T-helper 1 cell (primary cell): ENCODE measurements at places on chromosomes 3 and 15.
A peak's percentile ranks its signal among the peaks of the same experiment; 100 is the strongest.

DNA sequence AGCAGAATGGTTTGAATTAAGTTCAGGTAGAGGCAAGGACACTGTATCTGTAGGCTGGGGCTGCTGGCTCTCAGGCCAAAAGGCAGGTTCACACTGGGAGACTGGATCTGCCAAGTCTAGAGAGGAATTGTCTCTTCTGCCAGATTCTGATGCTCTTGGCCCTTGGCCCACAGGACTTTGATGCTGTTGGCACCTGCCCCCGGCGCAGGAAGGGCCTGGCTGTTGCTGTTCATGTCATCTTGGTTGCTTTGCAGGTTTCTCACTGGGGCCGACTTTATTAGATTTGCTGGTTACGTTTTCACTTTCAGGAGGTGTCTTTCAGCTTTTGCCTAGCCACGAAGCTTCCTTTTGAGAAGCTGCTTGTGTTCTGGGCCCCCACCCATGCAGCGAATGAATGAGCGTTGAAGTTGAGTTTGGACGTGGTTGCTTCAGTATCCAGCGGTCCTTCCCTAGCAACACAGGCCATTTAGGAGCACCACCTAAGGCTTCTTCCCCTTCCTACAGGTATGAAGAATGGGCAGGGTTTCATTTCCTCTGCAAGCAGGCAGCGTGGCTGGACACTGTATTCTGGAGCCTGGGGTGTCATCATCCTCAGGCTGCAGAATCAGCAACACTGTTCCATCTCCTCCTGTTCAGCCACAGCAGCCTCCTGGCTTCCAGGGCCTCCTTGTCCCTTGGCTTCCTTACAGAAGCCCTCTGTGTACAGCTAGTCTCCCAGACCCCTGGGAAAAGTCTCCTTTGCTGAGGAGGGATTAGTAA lies 65.6 kb upstream of the PRR23C start:
- no peak for DNase-seq

- DNase-seq, result no peak
Measured at GRCh38 chr3:35215525-35216500, 423.5 kb upstream of the ARPP21 start.

- DNase-seq, result no peak
Measured at GRCh38 chr15:82699726-82700125, 9.9 kb downstream of the AP3B2 start.

GRCh38 chr3:138497851-138498250 lies 63.4 kb downstream of the ESYT3 start:
- DNase-seq, result no peak

- DNase-seq, result no peak
Measured at GRCh38 chr3:40780291-40780924, 255.6 kb downstream of the ZNF621 start.

GRCh38 chr15:36958606-36959005 lies 141.7 kb downstream of the MEIS2 start:
- no peak for DNase-seq

- no peak for DNase-seq
Measured at GRCh38 chr15:52804526-52805081, 14.5 kb upstream of the ONECUT1 start.

- DNase-seq, result no peak
Measured at GRCh38 chr3:105691053-105691452, 177.8 kb downstream of the CBLB start.

DNA sequence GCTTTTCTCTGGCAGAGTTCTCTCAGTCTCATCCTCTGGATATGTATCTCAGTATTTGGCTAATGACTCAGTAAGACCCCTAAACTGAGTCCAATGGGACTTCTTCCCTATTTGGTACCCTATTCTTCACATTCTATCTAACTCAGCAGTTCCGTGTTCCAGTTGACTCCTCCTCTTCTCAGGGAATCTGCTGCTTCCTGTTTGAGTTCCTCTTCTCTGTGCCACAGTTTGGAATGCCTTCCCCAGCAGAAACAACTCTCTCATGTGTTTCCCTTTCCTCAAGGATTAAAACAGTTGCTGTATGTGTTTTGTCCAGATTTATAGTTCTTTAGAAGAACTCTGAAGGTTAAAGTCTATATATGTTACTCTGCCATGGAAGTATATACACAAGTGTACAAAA lies 344.0 kb upstream of the RARB start:
- DNase-seq, result no peak

- DNase-seq, result no peak
Measured at GRCh38 chr3:160141485-160142185, 83.6 kb upstream of the C3orf80 start.

- DNase-seq, result no peak
Measured at GRCh38 chr15:68654786-68655560, 76.2 kb downstream of the CORO2B start.

- no peak for DNase-seq
Measured at GRCh38 chr3:138118612-138119422, 3.4 kb upstream of the DZIP1L start.

- DNase-seq, result no peak
Measured at GRCh38 chr3:89964347-89964746, 856.9 kb downstream of the EPHA3 start.

- DNase-seq, result no peak
Measured at GRCh38 chr15:28019594-28020309, 79.4 kb downstream of the OCA2 start.

DNA sequence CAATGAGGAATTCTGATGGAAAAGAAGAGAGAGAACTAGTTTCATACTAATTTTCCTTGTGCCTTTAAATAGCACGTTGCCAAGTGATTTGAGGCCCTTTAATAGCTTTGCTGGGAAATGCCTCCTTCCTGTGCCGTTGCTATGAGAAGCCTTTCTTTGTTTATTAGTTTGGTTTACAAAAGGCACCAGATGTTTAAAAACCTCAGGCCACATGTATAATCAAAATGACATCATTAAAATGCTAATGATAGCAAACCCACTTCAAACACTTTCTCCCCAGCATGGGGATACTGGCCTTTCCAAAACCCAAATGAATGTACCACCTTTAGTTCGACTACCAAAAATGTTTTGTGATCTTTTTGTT lies 50.0 kb upstream of the TBC1D23 start:
- DNase-seq, result peak; percentile 1

DNA sequence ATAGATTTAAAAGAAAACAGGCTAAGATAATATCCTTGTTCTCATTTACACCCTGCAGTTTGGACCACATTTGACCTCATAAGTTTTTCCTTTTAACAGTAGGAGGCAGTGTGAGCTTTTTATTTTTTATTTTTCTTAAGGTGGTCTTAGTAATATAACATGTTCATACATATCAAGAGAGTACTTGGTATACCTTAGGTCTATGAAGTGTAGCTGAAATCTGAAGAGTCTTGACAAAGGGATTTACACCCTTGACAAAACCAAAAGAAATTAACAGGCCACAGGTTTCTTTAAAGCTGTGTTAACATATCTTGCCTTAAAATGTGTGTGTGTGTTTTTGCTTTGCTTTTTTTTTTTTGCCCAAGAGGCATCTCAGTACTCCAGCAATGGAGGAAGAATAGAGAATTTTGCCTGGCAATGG lies 3.2 kb downstream of the RAP2B start:
- DNase-seq, result no peak

GRCh38 chr3:124565013-124565412 lies 165.2 kb upstream of the UMPS start:
- DNase-seq, result peak; percentile 27

- peak; percentile 19 for DNase-seq
Measured at GRCh38 chr3:149936812-149937230, 33.9 kb downstream of the PFN2 start.

GRCh38 chr3:126540951-126541627 lies 17.1 kb downstream of the CHST13 start:
- no peak for DNase-seq

- DNase-seq, result no peak
Measured at GRCh38 chr3:160140756-160141155, 84.5 kb upstream of the C3orf80 start.

DNA sequence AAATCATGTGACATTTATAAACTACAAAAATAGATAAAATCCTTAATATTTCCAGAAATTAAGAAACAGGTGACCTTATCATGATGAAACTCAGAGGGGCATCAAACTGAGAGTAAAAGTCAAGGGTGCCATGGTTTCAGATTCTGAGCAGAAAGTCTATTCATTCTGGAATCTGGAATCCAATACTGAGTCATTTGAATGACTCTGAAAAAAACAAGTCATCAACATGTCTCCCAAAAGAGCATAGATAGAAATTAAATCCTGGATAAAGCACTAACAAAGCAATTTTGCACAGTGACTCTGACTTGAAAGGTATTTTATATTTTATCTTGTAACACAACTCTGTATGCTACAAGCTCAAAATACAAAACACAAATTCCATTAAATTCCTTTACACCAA lies 23.4 kb downstream of the STAC start:
- DNase-seq, result no peak

DNA sequence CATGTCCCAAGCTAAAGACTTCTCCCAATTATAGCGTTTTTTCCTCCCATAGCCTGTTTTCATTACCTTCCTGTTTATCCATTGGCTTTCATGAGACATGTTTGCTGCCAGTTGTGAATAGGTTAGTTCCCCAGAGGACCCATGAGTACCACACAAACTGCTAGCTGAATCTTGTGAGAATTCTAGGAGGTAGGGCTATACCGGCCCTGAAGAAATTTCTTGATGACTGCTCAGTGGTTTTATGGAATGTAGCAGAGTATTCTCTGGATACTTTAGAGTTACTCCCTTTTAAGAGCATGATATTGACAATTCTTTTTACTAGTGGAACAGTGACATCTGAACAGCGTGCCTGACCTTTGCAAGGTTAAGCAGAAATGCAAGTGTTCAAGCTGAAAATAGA lies 210.4 kb downstream of the MCTP2 start:
- DNase-seq, result no peak

DNA sequence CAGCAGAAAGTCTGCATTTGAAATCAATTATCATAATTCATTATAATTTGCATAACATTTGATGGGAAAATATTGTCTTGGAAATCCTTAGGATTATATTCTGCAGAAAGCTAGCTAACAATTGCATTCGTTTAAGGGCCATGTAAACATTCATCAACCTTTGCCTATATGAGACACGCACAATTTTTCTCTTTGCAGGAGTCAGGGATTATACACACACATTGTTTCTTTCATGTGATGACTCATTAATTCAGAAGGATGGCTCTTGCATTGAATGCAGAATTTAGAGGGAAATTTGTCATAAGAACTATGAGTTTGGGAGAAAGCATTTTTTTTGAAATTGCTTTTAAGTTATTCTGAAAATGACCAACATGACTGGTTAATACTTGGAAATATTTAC lies 844.7 kb downstream of the DIPK2A start:
- no peak for DNase-seq

GRCh38 chr3:179640469-179640868 lies 12.4 kb upstream of the USP13 start:
- DNase-seq, result no peak

- DNase-seq, result no peak
Measured at GRCh38 chr3:55683666-55684270, 196.7 kb upstream of the WNT5A start.

- no peak for DNase-seq
Measured at GRCh38 chr3:195302431-195302830, 31.5 kb upstream of the XXYLT1 start.

DNA sequence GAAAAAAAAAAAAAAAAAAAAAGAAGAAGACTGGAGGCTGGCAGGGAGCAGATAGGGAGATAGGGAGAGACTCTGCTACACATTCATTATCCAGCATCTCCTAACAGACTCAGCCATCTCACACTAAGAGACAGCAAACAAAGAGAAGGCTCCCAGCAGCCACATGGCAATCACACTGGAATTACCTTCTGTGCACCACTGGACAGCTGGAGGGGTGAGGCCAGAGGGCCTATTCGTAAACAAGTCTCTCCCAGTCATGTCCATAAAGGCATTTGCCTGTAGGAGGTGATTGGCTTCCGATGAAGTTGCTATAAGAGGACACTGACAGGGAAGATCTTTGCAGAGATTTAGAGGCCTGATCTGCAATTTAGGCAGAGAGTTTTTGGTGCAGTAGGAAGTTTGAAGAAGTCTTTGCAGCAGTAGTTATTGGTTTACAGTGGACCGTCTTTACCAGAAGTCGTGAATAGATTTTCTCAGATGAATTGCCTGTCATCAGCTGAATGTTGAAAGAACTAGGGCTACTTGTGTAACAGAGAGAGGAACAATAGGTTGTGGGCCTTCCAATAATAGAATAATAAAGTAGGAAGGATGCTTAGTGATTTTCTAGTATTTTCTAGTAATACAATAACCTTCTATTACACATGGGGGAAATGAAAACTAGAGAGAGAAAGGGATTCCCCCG lies 89.7 kb downstream of the TP63 start:
- no peak for DNase-seq

DNA sequence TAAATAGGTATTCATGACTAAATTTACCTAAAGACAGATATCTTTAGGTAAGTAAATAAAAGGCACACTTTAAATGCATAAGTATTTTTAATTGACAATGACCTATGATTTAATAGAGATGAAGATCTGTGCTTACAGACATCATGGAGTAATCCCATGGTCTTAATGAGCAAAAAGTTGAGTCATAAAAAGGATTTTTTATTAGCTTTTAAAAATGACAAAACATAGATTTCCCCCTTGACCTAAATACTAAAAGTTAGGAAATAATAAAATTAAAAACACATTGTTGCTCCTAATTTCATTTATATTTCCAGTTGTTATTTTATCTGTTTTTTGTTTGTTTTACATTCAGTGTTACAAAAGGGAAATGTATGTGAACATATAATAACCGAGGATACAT lies 1005.7 kb downstream of the ROBO1 start:
- DNase-seq, result no peak

GRCh38 chr15:100275641-100276040 lies 66.1 kb downstream of the ADAMTS17 start:
- no peak for DNase-seq

DNA sequence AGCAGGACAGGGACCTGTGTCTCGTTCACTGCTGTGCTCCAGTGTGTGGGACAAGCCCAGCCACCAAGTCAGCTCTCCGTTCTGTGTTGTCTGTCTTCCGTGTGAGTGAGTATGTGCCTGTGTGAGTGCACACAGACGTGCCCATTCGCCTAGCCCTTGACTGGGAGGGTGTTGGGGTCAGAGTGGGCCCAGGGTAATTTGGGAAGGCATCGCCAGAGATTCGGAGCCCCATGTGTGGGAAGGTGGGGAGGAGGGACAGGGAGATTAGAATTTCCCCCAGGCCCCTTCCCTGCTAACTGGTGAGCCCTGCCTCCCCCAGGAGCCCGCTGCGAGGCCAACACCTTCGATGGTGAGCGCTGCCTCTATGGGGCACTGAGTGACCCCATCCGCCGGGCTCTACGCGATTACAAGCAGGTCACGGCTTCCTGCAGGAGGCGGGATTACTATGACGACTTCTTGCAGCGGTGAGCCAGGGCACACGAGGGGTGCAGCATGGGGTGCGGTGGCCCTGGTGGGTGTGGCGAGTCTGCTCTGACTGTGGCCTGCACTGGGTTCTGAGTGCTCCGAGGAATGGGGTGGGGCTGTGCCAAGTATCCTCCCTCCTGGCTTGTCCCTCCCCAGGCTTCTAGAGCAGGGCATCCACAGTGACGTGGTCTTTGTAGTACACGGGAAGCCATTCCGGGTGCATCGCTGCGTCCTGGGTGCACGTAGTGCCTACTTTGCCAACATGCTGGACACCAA lies 3.1 kb downstream of the ABTB1 start:
- DNase-seq, result no peak

- DNase-seq, result no peak
Measured at GRCh38 chr15:53414167-53414566, 345.3 kb downstream of the WDR72 start.
